ENCODE measurements at places on chromosomes 16 and 17.

GRCh38 chr17:44004077-44004760 is at the start of gene NAGS:
TSS of gene NAGS (plus strand) at chr17:44004622. CDS start at chr17:44004664, 42 bp downstream.
- DNase-seq: no peak

DNA sequence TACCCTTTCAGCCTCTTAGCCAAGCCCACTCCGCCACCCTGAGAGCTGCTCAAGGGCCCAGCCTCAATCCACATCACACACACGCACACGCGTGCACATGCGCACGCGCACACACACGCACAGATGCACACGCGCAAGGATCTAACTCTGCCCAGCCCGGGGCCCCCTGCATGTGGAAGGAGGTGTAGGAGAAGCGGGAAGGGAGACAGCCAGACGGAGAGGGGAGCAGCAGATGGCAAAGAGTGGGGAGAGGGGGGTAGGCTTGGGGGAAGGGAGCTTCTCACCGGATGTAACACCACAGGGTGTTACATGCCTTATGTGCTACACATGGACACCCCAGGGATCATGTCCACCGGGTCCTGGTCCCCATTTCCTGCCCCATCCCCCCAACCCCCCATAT is 15.3 kb downstream of the DLG4 start:
- no peak for DNase-seq

- DNase-seq: no peak
These were observed 15.5 kb upstream of the C1QL1 start for GRCh38 chr17:44983563-44983962.

- DNase-seq: no peak
These were observed 150.5 kb downstream of the KATNIP start for GRCh38 chr16:27700304-27700995.

DNA sequence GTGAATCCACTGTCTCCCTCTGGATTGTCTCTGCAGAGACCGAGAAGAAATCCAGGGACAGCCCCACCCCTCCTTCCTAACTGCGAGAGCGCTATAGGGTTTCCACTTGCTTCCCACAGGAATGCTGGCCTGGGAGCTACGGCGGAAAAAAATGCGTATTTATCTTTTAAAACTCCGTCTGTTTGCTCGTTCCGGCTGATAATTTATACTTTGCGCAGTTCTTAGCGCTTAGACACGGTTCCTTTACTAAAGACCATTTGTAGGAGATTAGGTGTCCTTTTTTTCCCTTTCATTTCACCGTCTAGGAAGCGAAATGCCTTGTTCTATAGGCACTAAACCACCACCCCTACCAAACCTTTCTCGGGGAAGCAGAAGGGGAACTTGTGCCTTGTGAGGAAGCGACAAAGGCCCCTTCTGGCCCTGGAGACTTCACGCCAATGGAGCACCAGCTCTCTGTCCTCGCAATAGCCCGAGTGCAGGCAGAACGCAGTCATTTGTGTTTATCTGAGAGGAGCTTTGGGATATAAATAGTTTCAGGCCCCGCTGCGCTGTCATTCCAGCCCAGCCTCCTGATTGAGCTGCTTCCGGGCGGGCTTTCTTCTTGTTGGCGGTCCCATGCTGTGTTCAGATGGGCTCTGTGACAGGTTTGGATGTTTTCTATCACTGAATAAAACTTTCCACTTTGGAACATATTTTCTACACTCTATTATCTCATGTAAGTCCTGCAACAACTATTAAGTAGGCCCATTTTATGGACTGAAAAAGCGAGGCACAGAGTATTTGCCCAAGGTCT is 791 bp upstream of the SUPT4H1 start:
- DNase-seq: no peak

DNA sequence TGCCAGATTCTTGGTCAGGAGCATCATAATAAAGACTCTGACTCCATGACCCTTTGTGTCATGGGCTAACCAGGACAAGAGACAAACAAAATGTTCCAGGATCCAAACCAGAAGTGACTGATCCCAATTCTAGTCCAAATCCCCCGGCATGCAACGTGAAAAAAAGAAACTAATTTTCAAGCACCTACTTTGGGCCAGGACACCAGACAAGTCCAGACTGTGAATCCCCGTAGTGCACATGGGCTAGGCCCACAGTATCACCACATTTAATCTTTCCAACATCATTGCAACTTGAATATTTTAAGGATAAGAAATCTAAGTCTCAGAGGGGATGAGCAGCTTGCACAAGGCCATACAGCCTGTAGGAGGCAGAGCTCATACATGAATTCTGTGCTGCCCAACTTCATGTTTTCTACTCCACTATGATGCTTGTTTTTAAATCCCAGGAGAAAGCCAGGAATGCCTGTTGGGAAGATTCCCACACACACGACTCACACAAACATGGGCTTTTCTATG is 365.7 kb downstream of the NPIPA8 start:
- no peak for DNase-seq

DNA sequence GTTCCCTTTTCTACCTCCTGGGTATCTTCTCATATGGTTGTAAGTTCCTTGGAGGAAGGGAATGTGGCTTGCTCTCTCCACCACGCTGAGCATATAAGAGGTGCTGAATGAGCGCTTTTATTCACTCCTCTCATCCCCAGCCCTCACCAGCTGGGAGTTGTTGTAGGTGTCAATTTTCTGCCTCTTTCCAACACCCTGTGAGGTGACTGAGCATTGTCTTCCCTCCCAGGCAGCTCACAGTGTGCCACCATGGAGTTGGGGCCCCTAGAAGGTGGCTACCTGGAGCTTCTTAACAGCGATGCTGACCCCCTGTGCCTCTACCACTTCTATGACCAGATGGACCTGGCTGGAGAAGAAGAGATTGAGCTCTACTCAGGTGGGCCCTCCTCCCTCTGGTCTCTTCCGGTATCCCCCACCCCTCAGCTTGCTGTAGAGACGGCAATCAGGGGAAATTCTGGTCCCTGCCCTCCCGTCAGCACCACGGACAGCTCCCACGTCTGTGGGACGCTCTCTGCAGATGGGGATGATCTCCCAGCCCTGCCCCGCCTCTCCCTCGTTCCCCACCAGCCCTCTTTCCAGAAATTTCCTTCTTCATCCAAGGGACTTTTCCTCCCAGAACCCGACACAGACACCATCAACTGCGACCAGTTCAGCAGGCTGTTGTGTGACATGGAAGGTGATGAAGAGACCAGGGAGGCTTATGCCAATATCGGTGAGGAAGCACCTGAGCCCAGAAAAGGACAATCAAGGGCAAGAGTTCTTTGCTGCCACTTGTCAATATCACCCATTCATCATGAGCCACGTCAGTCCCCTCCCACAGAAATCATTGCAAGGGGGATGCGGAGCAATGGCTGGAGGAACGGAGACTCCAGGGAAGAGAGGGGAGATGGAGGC is 18.3 kb downstream of the CIITA start:
- no peak for DNase-seq

GRCh38 chr17:21339011-21339410 is 37.1 kb upstream of the KCNJ12 start:
- DNase-seq: no peak

DNA sequence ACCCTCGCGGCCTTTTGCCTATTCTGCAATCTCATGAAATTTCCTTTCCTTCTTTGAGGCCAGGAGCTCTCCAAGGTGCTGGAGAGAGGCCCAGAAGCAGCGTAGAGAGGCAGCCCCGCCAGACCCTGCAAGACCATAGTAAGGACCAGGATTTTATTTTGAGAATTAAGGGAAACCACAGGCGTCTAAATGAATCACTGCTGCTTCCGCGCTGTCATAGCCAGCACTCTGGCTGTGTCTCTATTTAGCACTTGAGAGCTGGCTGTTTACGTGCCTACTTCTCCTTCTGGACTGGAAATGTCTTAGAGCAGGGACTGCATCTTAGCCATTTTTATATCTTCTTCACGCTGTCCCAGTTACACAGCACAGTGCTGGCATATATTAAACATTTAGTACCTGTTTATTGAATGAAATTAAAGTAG is 37.6 kb upstream of the PIRT start:
- DNase-seq: peak; percentile 11

- no peak for DNase-seq
These were observed 14.4 kb upstream of the TIMP2 start for GRCh38 chr17:78939615-78940014.

GRCh38 chr17:15432807-15433611 is 34.4 kb downstream of the CDRT4 start:
- DNase-seq: no peak

DNA sequence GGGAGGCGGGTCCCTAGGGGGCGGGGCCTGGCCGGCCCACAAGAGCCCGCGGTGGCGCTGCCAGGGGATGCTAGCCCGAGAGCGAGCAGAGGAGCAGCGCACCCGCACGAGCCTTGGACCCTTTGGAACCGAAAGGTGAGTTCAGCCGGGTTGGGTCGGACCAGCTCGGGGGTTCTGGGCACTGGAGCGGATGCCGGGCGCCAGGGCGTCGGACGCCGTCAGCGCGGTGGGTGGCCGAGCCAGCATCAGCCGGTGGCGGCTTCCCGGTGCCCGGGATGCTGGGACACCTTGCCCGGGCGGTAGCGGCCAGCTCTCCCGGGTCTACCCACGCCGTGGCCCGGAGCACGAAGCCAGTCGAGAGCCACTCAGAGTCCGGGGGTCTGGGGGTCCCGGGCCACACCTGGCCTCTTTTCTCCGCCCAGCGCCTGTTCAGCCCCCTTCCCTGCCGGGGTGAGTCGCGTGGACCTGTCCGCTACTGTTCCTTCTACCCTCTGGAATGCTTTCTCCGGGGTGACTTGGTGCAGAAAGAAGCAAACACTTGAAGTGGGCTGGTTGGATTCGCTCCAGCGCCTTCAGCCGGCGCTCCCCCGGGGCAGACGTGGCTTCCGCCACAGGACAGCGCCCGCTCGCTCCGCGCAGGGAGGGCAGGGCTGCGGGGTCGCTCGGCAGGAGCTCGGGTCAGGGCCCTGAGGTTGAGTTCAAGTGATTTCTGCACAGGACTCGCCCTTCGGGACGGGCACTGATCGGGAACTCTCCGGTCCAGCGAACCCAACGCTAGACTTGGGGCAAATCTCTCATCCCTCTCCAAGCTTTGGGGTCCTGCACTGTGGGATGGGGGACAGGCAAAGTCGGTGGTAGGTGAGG is at the start of gene SCNN1G:
Gene SCNN1G, plus strand, starts transcription at position 67 of the 864 bp plus-strand sequence. CDS start 3,527 bp downstream, outside the sequence.
- DNase-seq: no peak

DNA sequence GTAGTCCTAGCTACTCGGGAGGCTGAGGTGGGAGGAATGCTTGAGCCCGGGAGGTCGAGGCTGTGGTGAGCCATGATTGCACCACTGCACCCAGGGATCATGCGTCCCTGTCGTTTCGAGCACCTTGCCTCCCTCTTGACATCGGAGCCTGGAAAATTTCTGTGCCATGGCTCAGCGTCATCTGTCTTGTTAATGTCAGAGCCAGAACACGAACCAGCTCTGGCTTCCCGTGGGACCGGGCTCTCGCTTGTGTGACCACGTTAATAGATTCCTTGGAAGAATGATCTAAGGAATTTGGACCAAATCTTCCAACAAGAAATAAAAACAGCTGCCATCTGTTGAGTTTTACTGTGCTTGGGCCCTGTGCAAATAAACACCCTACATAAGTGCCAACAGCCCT is 117.7 kb downstream of the ABCC1 start:
- DNase-seq: no peak

DNA sequence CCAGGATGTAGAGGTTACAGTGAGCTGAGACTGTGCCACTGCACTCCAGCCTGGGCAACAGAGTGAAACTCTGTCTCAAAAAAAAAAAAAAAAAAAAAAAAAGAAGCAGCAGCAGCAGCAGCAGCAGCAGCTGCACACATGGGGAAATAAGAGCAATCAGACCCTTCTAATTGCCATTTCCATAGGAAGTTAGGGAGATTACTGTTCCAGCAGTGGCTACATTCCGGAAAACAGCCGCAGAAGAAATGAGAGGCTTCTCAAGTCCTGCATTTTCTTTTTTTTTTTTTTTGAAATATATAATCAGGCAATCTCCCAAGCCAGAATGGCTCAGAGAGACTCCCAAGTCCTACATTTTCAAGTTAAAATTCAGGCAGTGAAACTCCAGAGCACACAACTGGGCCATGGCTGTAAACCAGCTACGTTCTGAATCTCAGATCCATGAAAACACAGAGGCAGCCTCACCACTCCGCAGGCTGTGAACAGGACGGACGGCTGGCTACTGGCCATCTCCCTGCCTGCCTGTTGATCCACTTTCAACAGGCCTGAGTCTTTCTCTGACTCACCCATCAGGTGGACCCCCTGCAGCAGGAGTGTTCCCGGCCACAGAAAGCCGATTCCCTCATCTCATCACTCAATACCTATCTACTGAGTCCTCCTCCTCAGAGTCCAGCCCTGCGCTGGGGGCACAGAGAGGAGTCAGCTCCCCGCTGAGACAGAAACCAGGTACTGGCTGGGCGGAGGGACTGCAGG is 15.0 kb downstream of the TRPV1 start:
- no peak for DNase-seq

DNA sequence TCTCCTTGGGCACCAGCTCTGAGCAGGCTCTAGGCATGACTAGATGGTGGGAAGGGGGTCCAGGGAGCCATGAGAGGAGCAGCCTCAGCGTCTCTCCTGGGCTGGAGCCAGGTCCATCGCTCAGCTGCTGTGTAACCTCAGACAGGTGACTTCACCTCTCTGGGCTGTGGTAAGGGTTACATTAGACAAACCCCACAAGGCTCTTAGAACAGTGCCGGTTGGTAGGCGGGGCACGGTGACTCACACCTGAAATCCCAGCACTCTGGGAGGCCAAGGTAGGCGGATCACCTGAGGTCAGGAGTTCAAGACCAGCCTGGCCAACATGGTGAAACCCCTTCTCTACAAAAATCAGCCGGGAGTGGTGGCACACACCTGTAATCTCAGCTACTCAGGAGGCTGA is 18.1 kb upstream of the NPTX1 start:
- DNase-seq: no peak

Data from activated CD4-positive, alpha-beta T cell treated with anti-CD3 and anti-CD28 coated beads, Interleukin-2, amount 50 U/mL, for 16 hours (primary cell).